T-helper 17 cell (primary cell): ENCODE measurements at places on chromosomes 16 and 17.

DNA sequence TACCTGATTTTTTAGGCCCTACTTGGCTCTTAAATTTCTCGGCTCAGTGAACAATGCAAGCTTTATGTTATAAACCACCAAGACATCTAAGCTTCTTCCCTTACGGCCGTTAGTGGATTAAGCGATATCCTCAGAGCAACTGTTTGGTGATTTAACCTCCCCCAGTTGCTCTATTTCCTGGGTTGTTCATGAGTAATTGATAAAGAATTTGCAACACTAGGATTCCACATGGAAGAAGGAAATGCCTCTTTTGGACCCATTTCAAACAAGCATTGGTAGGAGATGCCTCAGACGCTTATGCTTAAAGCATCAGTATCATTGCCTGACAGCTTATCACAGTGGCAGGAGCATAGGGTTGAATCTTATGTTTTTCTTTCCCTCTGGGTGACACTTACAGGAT, 65.3 kb downstream of the RBFOX1 start:
- DNase-seq, result no peak

DNA sequence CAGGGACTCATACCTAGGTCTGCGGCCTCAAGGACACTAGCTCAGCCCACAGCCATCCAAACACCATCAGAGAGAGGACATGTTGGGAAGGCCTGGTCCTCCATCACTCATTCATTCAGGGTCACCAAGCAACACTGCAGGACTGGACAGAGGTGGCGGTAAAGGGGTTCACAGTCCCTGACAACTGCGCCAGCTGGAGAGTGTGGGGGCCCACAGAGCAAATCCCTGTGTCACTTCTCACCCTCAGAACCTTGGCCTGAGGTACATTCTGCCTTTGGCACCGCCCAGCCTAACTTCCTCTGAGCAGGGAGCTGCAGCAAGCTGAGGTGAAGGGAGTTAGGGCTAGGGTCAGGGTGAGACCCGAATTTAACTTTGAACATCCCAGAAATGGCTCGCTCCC, 106.5 kb downstream of the COPRS start:
- no peak for DNase-seq

GRCh38 chr17:81332118-81332834, 37.2 kb upstream of the SLC38A10 start:
- no peak for DNase-seq

GRCh38 chr16:48442379-48442778, 57.2 kb upstream of the SIAH1 start:
- no peak for DNase-seq

DNA sequence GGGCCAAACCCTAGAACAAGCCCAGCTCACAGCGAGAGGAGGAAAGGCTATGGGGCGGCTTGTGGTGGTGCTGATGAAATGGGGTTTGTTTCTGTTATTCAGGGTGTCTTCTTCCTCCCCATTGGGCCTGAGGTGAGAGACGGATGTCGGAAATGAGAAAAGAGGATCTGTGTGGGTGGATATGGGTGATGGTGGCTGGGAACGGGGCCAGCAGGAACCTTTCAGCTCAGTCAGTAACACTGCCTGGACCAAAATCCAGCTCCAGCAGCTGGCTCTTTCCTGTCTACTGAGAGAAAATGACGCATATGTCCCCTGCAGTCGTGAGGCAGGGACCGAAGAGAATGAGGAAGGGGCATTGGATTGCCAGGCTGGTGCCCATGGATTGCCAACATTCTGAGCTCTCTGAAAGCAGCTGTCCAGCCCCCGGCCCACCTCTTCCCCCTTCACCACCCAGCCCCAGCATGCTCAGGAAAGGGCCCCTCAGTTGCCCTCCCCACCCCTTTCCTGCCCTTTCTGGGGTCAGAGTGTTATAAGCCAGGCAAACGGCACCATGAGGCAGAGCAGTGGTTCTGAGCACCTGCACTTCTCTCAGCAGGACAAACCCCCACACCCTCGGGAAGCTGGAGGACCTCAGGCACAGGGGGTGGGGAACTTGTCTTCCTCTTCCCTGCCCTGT, 4.0 kb downstream of the MYH3 start:
- DNase-seq, result no peak

- DNase-seq, result no peak
Measured at GRCh38 chr17:2191785-2192184, 111.8 kb downstream of the SMG6 start.

GRCh38 chr16:54734156-54734555, 196.5 kb upstream of the IRX5 start:
- DNase-seq, result no peak

- DNase-seq, result no peak
Measured at GRCh38 chr16:28110074-28110473, 46.6 kb upstream of the GSG1L start.

GRCh38 chr16:82317411-82318167, 147.6 kb upstream of the MPHOSPH6 start:
- DNase-seq, result no peak

GRCh38 chr17:21025451-21025850, 17.4 kb downstream of the USP22 start:
- no peak for DNase-seq

DNA sequence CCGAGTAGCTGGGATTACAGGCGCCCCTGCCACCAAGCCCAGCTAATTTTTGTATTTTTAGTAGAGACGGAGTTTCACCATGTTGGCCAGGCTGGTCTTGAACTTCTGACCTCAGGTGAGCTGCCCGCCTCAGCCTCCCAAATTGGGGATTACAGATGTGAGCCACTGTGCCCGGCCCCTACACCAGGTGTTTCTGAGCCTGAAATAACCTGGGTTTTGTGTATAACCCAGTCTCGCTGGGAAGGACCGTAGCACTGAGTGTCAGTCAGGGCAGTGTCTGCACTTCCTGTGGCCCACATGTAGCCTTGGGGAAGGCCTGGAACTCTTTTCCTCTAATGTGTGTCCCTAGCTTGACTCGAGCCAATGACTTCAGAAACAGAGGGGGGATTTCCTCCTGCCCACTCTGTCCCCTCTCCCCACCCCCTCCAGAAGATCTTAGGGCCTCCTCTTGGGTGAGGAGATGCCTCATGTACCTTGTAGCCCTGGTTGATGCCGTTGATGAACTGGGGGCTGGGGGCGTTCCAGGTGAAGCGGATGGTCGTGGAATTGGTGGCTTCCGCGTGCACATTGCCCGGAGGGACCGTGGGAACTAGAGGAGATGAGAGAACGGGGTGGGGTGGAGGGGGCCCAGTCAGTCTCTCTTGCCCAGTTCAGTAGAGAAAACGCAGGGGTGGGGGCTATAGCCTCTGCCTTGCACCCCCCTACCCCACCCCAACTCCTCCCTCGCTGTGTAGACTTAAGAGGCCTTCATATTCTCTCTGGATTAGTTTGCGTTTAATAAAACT, 102.6 kb upstream of the CDC42EP4 start:
- DNase-seq, result no peak

DNA sequence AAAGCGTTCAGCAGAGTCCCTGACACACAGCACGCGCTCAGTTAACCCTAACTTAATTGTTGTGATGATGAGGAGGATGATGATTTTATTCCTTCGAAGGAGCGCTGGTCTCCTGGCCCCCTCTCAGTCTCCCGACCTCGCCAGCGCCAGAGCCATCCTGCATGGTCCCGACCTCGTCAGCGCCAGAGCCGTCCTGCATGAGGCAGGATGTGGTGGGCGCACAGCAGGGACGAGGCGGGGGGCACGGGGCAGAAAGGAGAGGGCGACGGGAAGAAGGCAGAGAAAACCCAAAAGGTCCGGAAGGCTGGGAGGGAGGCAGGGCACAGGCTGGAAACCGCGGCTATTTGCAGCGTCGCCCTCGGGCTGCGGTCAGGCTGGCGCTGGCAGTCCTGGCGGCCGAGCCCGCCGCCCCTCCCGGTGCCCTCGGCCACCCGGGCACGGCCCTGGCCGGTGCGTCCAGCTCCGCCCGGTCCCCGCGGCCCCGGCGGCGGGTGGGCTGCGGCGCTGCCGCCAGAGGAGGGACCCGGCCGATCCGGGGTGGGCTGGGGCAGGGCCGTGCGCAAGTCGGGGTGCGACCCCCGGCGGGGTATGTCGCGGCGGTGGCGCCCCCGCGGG, 3.0 kb upstream of the TAC4 start:
- DNase-seq, result no peak

DNA sequence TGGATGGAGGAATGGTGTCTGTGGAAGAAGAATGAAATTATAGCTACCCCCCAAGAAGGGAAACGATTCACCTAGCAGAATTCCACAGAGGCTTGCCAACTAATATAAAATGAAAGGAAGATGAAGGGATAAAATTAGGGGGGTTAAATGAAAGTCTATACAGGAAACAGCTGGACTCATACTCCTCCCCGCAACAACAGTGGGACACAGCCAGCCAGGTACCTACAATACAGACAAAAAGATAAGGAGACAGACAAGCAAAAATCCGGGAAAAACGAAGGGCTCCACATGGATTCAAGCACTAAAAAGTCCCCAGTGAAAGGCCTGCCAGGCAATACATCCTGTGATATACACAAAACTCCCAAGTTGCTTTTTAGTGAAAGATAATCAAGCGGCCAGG, 47.9 kb downstream of the CACNG1 start:
- DNase-seq, result no peak

DNA sequence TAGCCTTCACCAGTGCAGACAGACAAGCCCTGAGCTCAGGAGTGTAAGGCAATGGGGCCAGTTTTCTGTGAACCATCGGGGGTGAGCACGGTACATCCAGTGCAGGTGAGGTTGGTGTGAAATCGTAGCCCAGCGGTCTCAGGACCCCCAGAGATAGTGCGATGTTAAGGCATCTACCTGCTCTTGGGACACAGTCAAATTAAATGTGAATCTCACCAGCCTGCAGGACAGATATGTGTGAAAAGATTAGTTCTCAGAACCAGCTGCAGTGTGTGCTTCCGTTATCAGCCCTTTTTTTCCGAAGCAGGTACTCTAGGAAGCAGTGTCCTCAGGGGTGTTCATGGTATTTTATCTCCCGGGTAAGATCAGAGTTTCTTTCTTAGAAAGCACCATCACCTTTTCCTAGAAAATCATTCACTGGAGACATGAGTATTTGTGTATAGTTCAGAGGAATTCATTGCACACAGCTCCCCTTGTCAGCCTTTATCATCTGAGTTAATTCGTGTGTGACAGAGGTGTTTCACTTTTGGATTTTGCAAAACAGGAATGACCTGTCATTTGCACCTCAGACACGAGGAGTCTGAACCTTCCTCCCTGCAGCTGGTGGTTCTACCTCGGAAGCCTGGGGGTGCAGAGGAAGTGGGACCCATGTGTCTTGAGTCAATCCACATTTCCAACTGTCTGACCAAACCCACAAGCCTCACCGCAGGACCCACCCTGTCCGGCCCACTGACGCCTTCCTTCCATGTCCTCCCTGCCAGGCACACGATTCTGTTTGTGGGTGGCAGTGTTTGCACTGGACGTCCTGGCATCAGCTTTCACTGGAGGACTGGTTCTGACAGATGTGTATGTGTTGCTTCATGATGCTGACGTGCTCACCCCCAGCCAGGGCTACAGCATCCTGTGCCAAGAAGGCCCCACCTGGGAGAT, 107.8 kb downstream of the CLEC16A start:
- DNase-seq, result no peak

GRCh38 chr17:77720946-77721845, 237.3 kb upstream of the TNRC6C start:
- no peak for DNase-seq

- no peak for DNase-seq
Measured at GRCh38 chr17:2067048-2067561, 12.2 kb downstream of the HIC1 start.

DNA sequence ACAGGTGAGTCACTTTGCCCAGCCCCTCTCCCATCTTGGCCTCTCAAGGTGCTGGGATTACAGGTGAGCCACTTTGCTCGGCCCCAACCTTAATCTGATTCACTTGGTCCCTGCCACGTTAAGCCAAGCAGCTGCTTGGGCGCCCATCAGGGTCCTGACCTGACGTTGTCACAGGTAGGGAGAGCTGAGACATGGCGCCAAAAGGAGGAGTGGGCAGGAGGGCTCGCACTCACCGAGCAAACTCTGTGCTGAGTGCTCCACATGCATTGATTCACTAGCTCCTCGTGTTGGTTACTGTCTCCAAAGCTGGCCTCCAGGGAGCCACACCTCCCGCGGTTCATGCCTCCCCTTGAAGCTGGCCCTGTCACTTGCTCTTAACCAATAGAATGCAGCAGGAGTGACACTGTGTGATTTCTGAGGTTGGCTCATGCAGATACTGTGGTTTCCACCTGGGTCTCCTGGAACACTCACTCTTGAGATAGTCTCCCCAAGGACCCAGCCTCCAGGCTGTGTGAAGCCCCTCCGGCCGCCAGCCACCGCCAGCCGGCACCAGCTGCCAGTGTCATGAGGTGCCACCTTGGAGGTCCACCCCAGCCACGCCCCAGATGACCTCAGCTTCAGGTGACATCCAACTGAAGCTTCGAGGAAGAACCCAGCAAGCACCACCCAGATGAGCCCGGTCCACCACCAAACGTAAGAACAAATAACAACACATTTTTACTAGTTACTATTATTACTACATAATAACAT, 223.0 kb downstream of the GSG1L start:
- no peak for DNase-seq

DNA sequence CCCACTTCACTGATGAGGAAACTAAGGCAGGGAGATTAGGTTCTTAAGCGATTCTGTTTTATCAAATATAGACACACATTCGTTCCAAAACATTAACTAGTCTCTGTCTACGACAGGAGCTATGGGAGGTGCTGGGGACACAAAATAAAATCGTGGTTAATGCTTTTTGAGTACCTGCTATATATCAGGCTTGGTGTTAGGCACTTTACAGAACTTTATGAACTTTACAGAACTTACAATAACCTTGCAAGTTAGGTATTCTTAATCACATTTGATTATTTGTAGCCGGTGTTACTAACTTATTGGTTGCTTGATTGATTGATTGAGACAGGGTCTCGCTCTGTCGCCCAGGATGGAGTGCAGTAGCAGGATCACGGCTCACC, 538 bp upstream of the HEATR3 start:
- DNase-seq, result no peak

DNA sequence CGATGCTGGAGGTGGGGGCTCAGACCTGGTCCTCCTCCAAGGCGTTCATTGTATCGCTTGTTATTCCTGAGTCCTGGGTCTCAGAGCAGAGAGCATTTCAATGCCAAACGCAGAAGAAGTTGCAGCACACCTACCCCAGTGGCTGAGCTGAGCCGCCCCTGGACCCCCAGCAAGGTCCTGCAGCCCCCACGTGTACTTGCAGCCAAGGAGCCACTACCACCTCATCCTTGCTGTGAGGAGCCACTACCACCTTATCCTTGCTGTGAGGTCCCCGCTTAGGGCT, 13.5 kb downstream of the PLLP start:
- no peak for DNase-seq
